ENCODE measurements at places on chromosomes 7 and 10. TPM values are rescaled to one million over a fixed set of nuclear protein-coding genes. Genes with fewer than 3 reads are reported as not detected.

DNA sequence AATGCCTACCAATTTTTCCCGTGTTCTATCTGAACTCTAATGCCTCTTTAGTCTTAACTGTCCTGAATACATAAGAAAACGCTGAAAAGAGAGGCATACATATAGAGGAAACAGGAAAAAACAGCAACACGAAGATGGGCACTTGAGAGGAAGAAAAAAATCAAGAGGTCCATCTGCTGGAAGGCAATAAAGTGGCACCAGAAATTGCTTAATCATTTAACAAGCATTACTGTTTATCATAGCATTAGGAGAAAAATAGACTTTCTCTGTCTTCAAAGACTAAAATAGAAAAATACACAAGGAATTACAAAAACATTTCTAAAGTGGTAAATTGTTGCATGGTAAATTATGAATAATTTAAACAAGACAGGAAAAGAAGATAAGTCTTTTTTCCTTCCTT lies 35.0 kb downstream of the NSUN6 start:
- DNase-seq, result no peak

GRCh38 chr10:35641676-35642034 lies 441 bp downstream of the FZD8 start:
- DNase-seq, result no peak

GRCh38 chr7:7808156-7808555 lies 89.7 kb upstream of the RPA3 start:
- no peak for DNase-seq

DNA sequence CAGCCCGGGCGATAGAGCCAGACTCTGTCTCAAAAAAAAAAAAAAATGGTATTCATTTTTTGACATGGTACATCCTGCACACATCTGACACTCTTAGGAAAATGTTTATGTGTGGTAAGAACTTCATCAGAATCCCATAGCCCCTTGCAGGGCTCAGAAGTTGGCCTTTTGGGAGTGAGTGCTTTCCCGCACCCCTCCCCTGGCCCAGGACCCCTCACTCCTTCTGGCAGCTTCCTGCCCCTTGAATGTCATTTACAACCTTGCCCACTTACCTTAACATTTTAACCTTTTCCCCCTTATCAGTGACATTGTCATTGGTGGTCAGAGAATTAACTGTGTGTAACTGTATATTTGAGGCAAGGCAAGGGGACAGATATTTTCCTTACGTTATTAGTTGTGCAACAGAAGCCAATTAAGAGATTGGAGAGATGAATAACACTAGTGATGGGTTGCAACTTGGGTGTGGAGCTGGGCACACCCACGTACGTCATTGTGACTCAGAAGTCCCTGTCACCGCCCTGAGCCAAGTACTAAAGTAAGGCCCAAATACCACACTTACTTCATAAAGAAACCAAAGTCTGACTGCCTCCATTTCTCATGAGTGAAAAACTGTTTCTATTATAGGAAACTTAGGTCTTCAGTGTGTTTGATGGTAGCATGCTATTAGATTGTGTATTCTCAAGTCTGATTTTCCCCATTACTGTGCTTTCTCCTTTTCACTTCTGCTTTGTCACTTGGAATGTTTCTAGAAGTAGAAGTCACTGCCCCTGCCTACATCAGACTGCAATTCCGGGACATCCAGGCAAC lies 31.6 kb downstream of the OGDH start:
- DNase-seq, result no peak

- no peak for DNase-seq
Observed at GRCh38 chr10:28505359-28505959, 27.5 kb upstream of the WAC start.

DNA sequence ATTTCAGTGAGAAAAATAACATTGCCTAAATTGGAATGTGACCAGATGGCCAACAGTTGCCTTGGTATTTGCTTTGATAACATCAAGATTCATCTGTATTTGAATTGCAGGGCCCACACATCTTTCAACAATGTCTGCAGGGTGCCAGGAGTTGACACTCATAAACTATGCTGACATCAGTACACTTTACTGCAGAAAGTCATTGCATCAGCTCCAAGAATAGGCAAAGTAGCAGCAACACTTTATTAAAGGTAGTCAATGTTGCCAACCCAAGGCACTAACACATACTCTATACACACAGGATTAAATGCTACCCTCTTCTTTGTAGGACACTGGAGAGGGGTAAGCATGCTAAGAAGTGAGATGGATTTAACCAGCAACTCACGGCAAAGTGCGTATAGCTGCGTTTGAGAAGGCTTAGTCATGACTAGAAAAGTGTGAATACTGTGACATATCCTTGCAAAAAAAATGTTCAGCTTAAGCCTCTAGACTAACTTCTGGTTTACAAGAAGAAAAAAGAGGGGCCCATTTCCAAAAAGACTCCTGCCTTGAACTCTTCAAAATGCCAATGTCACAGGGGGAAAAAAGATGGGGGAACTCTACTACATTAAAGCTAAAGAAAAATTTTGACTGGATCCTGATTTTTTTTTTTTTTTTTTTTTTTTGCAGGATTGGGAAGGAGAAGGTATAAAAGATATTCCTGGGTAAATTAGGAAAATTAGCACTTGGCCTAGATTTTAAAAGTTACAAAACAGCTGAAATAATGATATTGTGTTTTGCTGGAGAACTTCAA lies 2.2 kb downstream of the BBIP1 start:
- DNase-seq, result no peak

DNA sequence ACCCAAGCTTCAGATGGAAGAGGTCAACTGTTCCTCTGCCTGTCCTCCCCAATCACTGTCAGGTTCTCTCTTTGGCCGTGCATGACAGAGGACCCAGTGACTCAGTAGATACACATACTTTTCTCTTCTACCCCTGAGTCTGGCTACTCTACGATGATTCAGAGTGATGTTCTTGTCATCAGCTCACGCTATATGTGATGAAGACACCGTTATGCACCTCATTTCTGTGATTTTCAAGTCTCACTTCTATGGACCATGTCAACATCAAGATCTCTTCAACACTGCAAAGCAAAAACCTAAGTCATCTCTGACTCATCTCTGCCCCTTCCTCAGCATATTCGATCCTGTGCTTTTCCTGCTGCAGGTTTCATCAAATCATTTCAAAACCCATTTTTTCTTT lies 76.6 kb upstream of the DGKI start:
- no peak for DNase-seq

GRCh38 chr7:25122373-25122772 lies 2.7 kb downstream of the CYCS start:
- no peak for DNase-seq

GRCh38 chr10:84008878-84009277 lies 130.4 kb upstream of the GHITM start:
- no peak for DNase-seq

DNA sequence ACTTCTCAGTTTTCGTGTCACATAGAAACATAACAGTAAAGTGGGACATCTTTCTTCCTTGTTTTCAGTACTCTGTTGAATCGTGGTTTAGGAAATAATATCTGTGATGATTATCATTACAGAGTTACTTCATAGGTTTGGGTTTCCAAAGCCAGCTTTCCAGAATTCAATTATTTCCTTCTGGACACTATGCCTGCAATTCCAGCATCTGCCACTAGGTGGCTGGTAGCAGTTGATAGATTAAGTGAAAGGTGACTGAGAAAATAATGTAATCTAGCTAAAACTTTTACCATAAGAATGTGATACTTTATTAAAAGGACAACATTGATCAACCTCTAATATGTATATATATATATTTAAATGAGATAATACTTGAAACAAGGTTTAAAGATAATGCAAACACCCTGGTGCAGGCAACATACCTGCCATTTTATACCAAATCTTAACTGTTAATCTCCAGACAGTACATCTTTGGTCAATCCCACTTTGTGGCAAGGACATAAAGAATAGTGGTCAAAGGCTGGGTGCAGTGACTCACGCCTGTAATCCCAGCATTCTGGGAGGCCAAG lies 102.6 kb downstream of the SH3PXD2A start:
- no peak for DNase-seq

LRIT1 gene
- not detected for polyA plus RNA-seq

SND1 gene
- polyA plus RNA-seq, result 150 TPM

MLXIPL gene
- polyA plus RNA-seq, result 8.5 TPM

TDRD1 gene
- polyA plus RNA-seq, result 0.06 TPM

WDR37 gene
- polyA plus RNA-seq, result 16.0 TPM

SLC18A3 gene
- polyA plus RNA-seq, result not detected

TMEM270 gene
- polyA plus RNA-seq, result not detected

RSPH10B gene
- polyA plus RNA-seq, result 0.79 TPM

GLI3 gene
- polyA plus RNA-seq, result 17.7 TPM

RBM20 gene
- polyA plus RNA-seq, result 7.9 TPM
